ENCODE measurements at places on chromosomes 4 and X.

DNA sequence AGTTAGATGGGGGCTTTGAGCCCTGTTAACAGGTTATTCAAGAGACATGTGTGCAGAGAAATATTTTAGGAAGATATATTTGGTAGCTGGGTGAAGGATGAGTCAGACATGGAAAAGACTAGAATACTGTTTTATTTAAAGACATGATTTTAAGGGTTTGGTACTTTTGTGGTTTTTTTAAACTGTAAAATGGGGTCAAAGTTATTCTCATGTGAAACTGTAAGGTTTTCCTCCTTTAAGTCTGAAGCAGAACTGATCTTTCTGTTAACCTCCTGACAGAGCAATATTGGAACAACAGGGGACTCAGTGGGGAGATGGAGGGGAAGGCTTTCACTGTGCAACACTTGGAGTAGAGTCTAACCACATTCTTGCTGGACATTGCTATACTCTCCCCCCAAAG, 112.4 kb upstream of the LSM6 start:
- no peak for DNase-seq

DNA sequence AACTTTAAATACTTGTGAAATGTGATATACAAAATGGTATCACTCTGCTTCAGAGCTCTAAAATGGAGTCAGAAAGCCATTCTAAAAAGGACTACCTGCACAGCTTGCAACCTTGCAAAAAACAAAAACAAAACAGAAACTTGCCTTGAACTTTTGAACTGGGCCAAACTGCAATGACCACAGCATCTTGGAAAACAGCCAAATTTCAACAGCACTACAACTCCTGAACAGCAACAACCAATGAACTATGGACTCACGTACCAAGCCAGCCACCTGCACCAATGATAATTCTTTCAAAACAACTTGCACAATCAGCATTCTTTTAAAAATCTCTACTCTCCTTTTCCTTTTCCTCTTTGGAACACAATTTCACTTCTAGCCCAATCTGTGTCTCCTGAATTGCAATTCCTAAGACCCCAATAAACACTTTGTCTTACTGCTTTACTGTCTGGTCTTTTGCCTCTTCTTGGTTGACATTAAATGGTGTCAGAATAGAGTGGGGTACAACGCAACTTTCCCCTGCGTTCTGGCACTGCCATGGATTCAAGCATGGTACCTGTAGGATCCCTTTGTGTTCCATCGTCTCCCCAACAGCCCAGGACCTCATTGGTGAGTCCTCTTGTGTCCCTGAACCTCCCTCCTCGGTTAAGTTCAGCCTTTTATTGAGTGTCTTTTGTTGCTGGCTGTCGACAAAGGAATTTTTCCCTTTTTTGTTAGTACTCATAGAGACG, 35.7 kb upstream of the FMR1 start:
- no peak for DNase-seq

GRCh38 chr4:68272380-68272779, 26.9 kb upstream of the TMPRSS11B start:
- DNase-seq = no peak

DNA sequence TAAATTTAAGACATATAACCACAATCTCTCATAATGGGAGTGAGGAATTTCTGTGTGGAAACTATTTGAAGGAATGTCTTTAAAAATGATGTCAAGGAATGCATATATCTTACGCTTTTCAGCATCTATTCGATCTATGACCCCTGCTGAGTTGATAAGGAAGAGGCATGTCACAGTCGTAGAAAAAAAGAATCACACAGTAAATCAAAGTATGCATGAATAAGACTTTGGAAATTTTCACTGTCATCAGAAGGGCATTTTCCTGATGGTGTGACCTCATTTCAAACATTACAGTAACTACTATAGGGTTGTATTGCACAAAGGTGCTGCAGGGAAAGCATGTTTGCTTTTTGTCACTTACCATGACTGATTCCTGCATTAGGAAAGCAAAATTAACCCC, 41.5 kb downstream of the REELD1 start:
- no peak for DNase-seq

DNA sequence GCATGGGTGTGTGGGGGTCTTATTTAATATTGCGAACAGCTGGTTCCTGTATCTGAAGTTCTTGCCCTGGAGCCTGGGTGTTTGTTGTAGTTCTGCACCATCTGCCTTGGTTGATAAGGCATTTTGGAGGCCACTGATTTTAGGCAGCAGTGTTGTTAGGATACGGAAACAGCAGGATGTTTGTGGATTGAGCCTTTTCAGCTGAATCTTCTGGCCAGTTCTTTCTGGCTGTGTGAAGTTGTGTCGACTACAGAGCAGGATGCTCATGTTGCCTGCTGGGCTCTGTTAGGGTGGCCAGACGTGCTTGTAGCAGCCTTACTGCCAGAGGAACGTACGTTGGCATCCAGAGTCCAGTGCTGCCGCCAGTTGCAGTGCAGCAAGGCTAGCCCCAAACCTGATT, 134.2 kb downstream of the PTTG2 start:
- DNase-seq = no peak

GRCh38 chrX:17476411-17476810, 101.4 kb downstream of the NHS start:
- DNase-seq = no peak

- no peak for DNase-seq
Measured at GRCh38 chrX:154734061-154734781, 16.7 kb downstream of the GAB3 start.

DNA sequence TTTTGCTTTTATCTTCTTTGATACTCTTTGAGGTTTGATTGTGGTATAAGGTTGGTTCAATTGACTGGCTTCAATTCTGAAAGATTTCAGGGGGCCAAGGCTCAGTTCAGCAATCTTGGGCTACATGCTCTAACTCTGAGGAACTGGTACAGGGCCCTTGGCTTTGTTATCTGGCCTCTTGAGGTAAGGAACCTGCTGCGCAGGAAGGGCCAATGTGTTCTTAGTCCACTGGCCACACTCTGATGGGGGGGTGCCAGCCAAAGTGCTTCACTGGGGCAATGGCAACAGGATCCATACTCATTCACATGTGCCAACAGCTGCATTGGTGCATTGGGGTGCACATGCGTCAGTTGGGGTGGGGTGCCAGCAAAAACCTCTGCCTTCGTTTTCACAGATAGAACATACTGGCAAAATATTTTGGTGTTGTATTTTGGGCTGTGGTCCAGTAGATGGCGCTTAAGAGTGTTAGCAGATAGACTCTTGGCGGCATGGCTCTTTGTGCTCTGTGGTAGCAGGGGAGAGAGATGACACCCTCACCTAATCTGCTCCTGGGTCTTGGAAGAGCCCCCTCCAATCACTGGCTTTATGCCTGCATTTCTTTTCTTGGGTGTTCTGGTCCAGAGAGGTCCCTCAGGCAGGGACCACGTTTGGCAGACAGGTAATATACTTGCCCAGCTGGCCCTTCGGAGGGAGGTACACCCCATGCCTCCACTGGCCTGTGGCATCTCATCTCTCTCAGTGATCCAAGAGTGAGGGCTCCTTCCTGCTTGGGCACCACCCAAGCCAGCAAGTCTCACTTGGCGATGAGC, 42.9 kb downstream of the NDST3 start:
- DNase-seq = no peak

GRCh38 chr4:185036842-185037241, 18.6 kb downstream of the HELT start:
- no peak for DNase-seq

GRCh38 chr4:85358831-85359230, 116.1 kb upstream of the ARHGAP24 start:
- DNase-seq = no peak
